Forelimb muscle (tissue), 1 donor: ENCODE measurements at places on chromosomes 7 and 10.

DNA sequence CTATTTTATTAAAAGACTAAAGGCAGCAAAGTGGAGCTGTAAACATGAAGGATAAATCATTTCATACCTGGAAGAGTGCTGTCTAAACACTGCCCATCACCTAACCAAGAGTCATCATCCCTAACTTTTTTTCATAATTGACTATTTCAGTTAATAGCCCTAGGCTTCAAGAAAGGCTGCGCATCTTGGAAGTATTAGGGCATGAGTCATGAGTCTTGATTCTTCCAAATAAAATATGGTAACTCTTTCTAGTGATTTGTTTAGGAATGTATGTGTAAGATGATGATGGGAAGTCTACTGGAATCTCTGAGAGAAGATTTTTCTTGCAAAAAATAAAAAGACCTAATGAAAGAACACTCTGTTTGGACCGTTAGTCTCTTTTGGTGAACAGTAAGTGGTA lies 207.7 kb upstream of the AHR start:
- DNase-seq, result no peak

GRCh38 chr7:7354674-7355073 lies 172.3 kb downstream of the C1GALT1 start:
- DNase-seq, result no peak

DNA sequence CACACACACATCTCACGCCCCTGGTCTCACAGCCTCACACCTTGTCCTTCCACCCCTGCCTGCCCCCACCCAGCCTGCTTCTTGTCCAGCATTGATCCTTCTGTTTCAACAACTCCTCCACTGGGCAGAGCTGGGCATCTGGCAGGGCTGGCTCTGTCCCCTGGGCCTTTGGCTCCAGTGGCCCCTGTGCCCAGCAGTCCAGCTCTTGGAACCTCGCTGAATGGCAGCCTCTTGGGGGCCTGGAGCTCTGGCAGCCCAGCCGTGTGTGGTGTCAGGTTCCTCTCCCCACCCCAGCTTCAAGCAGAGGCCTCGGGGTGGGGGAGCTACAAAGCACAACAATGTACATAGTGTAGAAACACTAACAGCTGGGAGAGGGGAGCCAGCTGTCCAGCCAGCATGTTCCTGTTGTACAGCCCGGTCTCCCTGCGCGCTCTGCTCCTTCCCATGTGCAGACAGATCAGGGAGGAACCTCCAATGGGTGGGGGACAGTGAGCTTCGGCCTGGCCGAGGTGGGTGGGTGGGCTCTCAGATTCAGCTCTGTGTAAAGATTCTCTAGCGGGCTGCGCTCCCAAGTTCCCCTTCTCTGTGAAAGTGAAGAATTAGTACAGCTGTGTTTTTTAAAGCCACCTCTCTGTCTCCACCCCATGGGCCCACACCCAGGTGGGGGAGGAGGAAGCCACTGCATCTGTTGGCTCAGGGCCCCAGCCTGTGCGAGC lies 19.4 kb downstream of the ZMIZ2 start:
- peak; percentile 70 for DNase-seq

GRCh38 chr10:45001381-45002148 lies 842 bp downstream of the ZNF22 start:
- DNase-seq, result no peak

DNA sequence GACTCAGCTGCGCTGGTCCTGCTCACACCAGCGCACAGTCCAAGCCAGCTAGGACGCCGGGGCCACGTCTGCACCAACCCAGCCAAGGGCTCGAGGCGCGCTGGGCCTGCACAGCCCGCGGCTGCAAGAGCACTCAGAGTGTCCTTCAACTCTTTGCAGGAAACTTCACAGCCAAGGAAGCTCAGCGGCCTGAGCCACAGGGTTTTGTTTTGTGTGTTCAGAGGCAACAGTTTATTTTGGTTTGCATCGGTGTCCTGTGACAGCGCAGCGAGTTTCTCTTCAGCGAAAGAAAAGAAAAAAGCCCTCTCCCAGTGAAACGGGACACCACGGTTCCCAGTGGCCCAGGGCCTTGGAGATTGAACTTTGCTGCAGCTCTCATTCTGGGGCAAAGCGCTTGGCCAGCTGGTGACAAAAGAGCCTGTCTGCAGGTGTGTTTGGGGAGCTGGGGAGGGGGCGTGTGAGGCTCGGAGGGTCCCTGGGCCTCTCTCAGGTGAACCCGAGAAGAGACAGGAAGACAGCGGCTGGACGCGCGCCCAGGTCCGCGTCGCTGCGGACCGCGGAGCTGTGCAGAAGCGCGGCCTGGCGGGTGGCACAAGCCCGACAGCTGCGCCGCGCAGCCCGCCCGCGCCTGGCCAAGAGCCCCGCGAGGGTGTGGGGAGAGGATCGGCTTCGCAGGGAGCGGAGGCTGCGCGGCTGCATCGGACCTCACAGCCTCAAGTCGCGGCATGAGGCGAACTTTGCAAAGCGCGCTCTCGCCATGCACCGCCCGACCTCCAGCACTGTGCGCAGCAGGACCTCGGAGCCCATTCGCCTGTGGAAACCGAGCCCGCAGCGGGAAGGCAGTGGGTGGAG lies 922 bp downstream of the CXCL12 start:
- no peak for DNase-seq

DNA sequence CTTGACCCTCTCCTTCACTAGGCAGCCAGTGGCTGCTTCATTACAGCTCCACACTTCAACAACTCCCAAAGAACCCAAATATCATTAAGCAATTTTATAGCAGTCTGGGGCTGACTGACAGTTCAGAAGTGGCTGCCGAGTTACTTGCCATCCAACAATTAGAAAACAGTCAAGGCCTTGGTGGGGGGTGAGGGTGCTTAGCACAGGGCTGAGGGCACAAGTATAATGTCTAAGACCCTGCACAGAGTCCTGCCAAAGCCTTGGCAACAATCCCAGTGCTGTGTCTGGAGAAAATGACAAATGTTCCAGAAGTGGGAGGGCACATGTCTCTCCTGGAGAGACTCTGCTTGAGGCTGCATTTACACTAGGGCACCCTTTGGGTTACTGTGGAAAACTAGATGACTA lies 71.1 kb downstream of the CXCL12 start:
- DNase-seq, result no peak

DNA sequence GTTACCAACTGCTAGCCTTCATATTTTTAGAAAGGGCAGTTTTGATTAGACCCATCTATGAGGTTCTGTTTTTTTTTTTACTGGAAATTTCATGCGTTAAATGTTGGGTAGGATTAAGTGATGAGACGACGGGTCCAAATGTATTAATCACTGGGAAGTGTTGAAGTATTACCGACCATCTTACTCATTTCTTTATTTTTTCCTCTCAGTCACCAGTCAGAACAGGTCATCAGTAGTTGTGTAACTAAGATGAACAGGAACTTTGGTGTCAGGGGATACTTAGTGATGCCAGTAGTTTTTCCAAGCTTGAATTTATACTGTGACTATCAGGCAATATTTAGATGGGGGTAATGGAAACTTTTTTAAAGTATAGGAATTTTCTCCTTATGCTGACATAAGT lies 14.2 kb downstream of the TFAM start:
- no peak for DNase-seq

GRCh38 chr7:69295977-69296376 lies 302.3 kb upstream of the AUTS2 start:
- no peak for DNase-seq

- DNase-seq, result no peak
These were observed 1.4 kb downstream of the UBE2D1 start for GRCh38 chr10:58336242-58336641.

DNA sequence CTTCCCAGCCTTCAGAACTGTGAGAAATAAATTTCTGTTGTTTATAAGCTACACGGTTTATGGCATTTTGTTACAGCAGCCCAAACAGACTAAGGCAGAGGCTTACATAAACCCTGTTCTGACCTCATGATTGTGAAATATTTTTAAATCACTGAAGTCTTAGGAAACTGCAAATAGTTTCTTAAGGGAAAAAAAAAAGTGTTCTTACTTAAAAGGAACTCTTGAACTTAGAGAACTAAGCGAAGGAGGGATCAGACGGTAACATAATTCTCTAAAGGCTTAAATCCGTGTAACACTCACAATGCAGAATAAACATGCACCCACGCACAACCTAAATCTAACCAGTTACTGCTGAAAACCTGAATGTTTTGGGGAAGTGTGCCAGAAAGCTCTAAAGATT lies 749.1 kb upstream of the LRRTM3 start:
- DNase-seq, result no peak

- DNase-seq, result no peak
These were observed 42.2 kb downstream of the POLL start for GRCh38 chr10:101545898-101546297.

- DNase-seq, result no peak
These were observed 417.8 kb downstream of the ARL4A start for GRCh38 chr7:13105209-13105608.

DNA sequence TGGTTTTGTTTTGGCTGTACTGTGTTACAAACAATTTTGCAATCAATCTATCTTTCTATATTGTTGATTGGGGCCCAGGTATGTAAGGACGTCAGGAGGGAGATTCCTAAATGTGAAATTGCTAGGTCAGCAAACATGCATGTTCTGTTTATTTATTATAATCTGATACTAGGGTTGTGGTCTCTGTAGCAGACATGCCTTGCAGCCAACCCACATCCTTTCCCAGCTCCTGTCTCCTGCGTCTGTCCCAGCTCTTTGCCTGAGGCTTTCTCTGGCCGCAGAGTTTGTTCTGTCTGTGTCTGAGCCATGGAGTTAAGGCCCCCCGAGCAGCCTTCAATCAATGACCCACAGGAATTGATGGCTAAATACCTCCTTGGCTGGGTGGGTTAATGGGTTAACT lies 124.0 kb upstream of the ZEB1 start:
- DNase-seq, result no peak

- no peak for DNase-seq
These were observed 1.1 kb upstream of the ZNF467 start for GRCh38 chr7:149774237-149775175.

DNA sequence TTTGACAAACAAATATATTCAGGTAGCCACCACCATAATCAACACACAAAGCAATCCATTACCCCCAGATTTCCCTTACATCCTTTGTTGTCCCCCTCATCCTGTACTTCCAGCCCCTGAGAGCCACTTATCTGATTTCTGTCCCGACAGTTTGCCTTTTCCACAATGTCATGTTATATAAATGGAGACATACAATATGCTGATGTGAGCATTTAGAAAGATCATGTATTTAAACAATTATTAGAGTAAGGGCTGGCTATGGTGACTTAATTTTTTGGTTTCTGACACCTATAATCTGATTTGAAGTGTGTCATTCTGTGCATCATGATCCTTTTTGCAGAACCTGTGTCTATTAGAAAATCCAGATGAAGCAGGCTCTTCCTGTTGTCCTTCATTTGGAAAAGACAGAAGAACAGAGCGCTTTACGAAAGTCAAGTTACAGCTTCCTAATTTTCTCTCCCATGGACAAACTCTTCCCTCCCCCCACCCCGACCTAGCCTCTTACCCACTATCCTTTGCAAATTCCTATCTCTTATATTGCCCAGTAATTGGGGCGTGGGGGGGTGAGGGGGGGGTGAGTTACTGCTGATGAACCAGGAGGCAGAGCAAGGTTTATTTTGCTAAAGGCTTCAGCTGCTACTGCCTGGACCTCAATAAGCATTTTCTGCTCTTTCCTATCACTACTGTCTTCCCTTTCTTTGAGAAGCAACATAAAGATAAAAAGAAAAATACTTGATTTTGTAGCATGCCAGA lies 252.4 kb upstream of the C7orf33 start:
- DNase-seq, result no peak

GRCh38 chr10:98470850-98471249 lies 24.1 kb upstream of the HPS1 start:
- no peak for DNase-seq

DNA sequence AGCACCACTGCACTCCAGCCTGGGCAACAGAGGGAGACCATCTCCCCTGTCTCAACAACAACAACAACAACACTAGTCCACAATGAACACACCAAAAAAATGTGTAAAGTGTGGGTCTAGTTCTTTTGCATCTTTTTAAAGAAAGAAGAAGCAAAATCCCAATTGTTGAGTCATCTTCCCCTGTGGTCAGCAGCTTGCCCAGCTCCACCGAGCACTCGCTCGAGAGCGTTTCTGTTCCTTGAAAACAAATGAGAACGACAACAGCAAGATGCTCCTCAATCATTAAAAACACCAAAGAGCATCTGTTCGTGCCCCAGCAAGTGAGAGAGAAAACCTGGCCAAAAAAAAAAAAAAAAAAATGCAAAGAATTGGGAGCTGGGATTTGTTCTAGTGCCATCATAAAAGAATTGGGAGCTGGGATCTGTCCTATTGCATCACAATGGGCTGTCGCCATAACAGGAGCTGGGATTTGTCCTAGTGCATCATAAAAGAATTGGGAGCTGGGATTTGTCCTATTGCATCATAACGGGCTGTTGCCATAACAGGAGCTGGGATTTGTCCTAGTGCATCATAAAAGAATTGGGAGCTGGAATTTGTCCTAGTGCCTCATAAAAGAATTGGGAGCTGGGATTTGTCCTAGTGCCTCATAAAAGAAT lies 118.1 kb downstream of the PTPRN2 start:
- DNase-seq, result no peak

DNA sequence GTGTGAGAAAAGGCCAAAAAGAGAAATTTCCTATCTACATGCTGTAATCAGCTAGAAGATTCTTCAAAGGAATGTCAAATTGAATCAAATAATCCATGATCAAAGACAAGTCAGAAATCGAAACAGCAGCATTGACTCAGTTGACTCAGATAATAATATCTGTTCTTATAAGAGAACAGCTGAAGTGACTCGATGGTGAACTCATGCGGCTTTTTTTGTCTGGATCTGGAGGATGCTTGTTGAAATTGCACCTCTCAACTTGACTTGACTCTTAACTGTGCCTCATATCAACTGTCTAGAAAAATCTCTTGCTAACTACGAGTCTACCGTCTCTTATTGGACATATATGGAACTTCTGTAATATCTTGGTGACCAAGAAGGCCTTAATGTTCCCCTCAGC lies 599.5 kb downstream of the PHTF2 start:
- DNase-seq, result no peak

- DNase-seq, result no peak
These were observed 172.7 kb upstream of the HPS1 start for GRCh38 chr10:98619446-98619845.

GRCh38 chr7:128701062-128701785 lies 29.1 kb downstream of the GARIN1A start:
- DNase-seq, result no peak

- DNase-seq, result no peak
These were observed 94.2 kb upstream of the IGFBP3 start for GRCh38 chr7:46015107-46015868.

DNA sequence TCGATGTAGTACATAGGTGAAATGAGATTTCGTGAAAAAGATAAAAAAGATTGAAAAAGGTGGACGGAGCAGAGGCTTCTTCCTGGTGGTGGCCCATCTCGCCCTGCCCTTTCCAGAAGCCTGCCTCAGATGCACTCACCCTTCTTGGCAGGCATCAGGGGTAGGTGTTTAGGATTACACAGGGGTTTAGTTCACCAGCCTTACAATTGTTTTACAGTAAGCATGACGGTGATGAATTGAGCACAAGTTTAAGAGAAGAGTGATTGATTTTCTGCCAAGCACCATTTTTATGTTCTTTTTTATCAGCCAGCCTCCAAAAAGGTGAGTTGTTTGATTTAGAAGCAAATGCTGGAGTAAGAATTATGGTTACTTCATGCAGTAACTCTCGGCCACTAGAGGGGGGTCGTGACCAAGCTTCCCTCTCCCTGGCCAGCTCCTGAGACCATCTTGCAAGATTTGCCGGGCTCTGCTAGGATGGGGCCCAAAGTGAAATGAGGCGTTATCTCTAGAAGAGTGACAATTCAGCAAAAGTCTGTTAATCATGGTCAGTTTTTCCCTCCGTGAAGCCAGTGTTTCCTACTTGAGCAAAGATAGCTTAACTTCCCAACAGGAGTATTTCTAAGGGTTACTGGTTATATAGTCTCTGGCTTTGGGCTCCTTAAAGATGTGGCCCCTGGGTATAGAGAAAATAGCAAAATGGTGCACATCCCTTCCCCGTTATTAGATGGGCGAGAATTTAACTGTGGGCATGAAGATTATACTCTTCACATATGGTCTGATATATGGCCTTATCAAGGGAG lies 228.8 kb downstream of the BMPER start:
- DNase-seq, result peak; percentile 34
